ENCODE measurements at places on chromosomes 7 and 10.

DNA sequence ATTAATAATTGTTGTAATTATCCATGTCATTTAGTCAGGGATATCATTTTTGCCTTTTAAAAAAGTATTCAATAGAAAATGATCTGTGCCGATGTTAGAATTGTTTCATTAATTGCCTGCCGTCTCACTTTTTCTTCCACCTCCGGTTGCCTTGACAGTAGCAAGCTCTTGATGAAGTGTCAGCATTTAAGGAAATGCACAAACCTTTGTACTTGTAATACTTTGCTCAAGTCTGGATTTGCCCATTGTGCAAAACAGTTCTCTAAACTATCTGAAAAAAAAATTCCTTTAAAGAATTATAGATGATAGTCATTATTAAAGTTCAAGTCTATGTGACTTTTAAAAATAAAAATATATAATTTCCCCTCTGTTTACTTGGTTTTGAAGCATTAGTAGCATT, 619.7 kb downstream of the GATA3 start:
- DNase-seq = no peak

DNA sequence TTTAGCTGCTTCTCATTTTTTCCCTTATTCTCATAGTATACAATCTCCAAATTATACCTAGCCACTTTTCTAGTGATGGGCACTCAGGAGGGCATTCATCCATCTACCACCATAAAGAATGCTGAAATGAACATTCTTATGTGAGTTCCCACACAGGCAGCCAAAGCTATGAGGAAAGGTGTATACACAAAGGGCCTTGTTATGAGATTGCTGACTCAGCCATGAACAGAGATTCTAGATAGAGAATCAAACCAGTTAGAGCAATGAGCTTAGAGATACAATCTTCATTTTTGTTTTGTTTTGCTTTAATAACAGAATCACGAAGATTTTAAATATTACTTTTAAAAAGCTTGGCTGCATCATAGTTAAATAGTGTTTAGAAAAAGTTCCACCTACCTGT, 54.8 kb upstream of the TNKS2 start:
- no peak for DNase-seq

DNA sequence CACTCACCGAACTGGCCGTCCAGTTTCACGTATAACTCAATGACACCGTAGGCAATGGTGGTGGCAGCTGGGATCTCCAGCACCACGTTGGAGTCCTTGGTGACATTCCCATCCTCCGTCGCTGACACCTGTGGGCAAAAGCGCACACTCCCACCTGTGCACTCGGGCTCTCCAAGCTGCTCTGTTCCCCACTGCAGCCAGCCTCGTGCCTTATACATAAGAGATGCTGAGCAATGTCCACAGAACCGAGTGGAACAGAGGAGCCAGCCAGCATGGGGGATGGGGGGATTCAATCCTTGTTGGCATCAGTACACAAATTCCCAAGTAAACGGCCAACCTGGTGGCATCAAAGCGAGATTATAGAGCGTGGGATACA, 40.0 kb downstream of the GSDME start:
- no peak for DNase-seq

GRCh38 chr10:127976286-127976685, 69.4 kb downstream of the PTPRE start:
- no peak for DNase-seq

DNA sequence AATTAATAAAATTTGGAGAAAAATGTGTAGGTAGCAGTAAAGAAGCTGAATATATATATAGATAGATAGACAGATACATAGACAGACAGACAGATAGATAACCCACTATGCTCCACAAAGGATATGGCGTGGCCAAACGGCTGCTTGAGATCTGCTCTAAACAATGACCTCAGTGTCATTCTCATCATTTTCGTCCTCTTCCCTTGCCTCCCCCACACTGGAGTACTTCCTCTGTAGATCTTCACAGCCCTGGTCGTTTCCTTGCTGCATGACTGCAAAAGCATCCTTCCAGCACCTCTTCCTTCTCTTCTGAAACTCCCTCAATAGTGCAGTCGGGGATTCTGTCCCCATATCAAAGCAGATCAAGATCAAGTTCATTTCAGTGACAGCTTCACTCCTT, 35.6 kb upstream of the ATP6V0A4 start:
- DNase-seq = no peak

- no peak for DNase-seq
These were observed 11.2 kb downstream of the LUC7L2 start for GRCh38 chr7:139370943-139371313.

- DNase-seq = no peak
These were observed 123.2 kb upstream of the RAB18 start for GRCh38 chr10:27380929-27381358.

DNA sequence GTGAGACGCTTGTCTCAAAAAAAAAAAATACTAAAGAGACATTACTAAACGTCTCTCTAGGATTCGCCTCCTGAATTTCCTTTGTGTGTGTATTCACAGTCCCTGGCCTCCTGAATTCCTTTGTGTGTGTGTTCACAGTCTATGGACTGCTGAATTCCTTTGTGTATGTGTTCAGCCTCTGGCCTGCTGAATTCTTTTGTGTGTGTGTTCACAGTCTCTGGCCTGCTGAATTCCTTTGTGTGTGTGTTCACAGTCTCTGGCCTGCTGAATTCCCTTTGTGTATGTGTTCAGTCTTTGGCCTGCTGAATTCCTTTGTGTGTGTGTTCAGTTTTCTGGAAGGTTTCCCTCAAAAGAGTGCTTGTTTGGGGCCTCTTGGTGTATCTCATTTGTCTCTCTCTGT, 8.2 kb downstream of the BMS1 start:
- DNase-seq = no peak

DNA sequence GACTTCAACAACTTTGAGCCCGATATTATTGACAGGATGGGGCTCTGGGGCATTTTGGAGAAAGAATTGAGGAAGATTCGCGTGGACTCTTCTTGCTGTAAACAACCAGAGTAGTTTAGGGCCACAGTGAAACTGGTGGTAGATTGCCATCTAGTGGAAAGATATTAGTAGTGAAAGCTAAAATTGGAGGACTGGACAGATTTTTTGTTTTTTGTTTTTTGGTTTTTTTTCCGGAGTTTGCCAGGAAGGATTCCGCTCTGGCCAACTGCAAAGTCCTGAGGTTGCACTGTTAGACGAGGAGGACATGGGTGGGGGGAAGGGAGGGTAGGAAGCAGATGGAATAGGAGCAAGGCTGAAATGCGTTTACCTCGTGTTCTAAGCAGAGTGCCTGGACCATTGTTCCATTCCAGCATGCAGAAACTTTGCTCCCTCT, 11.7 kb downstream of the NOBOX start:
- peak; percentile 51 for DNase-seq

GRCh38 chr7:66732439-66732838, 8.1 kb upstream of the RABGEF1 start:
- no peak for DNase-seq

Measured in forelimb muscle (tissue), 1 donor.